ENCODE measurements at places on chromosomes 5 and 9.

GRCh38 chr5:54678737-54679136 lies 161.2 kb downstream of the SNX18 start:
- DNase-seq: no peak

DNA sequence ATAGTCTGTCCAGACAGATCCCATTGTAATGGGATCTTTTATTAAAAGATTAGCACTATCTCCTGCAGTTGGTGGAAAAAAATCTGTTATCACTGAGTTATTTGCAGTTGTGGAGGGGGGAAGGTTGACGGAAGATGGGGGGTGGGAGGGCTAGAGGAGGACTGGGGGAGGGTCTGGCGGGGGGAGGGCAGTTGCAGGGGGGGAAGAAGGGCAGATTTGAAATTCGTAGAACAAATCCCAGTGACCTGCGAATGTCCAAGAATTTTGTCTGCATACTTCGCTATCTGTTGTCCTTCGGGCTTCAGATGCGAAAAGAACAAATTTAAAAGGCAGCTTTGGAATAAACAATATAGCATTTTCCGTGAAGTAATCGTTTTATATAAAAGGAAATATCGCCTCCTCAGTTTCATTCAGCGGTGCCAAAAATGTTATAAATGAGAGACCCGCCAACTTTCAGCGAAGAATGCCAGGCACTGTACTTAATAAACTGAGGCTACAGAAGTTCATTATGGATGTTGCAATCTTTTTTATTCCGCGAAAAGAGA lies 1.3 kb upstream of the FST start:
- no peak for DNase-seq

DNA sequence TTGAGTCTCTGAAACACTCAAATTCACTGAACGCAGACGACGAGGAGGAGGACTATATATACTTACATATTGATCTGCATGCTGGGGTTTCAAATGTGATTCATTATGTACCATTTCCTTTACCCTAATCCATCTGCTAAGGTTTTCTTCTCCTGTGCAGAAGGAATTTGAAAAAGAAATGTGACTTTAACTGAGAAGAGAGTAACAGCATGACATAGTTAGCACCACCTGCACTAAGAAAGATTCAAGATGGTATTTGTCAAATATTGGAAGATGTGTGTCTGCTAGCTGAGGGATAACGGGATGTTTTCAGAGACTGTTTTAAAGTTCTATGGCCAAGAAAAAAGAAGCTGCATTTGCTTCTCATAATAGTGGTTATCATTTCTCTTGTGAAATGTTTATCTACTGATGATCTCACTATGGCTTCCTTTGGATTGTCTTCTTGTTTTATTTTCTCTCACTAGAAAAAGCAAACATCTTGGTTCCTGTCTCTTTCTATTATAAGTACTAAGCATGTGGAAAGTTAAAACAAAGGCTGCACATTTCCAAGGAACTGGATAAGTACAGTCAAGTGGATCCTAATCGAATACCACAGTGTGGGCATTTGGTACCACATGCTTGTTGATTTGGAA lies 89.8 kb upstream of the TLE4 start:
- DNase-seq: no peak

- no peak for DNase-seq
Observed at GRCh38 chr9:28389411-28389810, 816.1 kb upstream of the C9orf72 start.

GRCh38 chr5:37721447-37721871 lies 118.4 kb downstream of the GDNF start:
- DNase-seq: peak; percentile 36

GRCh38 chr9:21833090-21833801 lies 30.8 kb downstream of the MTAP start:
- no peak for DNase-seq

- DNase-seq: peak; percentile 40
Observed at GRCh38 chr5:142548739-142549275, 137.1 kb downstream of the FGF1 start.

DNA sequence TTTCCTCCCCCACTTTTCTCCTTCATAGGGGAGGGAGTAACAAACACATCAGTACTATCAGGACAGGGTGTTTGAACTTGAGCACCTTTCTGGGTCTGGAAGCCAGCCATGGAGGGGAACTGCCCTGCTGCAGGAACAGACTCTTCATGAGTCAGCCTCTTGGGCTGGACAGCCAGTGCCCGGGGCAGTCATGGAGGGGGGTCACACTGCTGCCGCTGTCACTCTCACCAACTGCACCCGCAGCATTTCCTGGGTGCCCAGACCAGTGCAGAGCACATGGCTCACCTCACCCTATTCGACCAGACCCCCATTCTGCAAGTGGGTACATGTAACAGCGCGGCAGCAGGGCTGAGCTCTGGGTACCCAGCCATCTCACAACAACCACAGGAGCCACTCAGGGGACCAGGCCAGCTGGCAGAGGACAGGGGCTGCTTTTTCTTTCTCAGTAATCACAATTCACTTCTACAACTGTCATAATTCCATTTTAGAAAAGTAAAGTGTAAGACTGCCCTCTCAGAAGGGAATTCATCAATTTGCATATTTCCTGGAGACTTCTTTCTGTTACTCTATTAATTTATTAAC lies 118.4 kb downstream of the CTNND2 start:
- no peak for DNase-seq

DNA sequence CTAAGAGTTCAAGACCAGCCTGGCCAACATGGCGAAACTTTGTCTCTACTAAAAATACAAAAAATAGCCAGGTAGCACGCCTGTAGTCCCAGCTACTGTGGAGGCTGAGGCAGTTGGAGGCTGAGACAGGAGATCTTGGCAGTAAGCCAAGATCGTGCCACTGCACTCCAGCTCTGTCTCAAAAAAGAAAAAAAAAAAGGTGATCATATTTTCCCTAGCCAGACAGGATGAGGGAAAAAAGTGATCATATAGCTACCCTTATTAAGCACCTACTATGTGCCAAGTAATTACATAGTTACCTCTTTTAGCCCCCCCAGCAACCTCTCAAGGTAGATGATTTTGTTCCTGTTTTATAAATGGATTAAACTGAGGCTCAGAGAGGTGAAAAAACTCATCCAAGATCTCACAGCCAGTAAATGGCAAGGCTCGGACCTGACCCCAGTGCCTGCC lies 18.1 kb upstream of the RPL26L1 start:
- no peak for DNase-seq

- no peak for DNase-seq
Observed at GRCh38 chr5:116514421-116514970, 60.1 kb downstream of the SEMA6A start.

- DNase-seq: no peak
Observed at GRCh38 chr5:9288234-9288633, 257.6 kb downstream of the SEMA5A start.

DNA sequence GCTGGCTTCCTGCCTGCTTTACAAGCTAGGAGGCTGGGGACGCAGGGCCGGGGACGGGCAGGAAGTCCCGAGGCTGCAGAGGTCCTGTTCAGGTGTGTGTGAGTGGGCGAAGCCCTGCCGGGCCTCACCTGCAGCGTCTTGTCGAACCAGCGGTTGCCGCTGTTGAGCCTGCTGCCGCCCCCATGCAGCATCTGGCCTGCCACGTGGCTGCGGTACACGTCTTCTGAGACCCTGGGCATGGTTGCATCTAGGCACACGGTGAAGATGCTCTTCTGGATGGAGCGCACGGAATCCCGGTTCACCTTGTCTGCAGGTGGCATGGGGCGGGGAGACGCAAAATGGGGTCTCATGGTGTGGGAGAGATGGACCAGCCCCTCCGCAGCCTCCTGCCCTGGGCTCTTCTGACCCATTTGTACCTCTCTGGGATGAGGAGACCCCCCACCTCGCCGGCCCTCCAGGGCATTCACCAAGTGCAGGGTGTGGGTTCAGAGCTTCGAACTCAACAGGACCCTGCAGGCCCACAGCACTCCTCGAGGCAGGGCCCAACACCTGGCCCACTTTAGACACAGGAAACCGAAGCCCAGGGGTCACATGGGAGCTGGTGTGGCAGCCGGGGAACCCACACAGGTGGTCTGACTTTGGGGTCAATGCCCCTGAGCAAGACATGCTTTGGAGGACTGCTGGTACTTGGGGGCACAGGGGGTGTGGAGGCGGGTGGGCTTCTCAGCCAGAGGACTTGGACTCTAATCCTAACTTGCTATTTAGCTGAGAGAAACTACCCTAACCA lies 10.0 kb downstream of the CRAT start:
- no peak for DNase-seq

- DNase-seq: no peak
Observed at GRCh38 chr9:75147638-75148037, 59.3 kb downstream of the OSTF1 start.

DNA sequence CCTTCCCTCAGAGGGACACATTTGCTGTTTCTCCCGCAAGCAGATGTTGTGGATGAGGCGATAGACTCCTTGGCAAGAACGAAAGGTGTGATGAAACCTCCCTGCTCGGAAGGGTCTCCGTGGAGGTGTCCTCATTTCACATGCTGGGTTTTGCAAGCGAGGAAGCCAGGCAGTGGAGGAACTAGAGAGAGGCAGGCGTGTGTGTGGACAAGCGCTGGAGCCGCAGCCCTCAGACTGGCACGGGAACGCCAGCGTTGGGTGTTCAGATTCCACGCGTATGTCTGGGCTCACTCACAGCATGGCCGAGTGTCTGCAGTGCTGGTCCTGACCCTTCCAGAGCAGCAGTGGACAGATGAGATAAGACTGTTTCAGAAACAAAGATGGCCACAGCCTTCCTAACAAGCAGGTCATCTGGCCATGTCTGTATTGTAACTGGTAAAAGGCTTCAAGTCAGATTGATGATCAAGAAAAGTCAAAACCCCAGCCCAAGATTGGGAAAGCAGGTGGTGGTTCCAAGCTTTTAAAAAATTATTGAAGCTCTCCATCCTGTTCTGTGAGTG lies 35.0 kb upstream of the NCS1 start:
- no peak for DNase-seq

GRCh38 chr5:67187006-67187715 lies 9.4 kb downstream of the CD180 start:
- DNase-seq: no peak

GRCh38 chr5:21125238-21125983 lies 1137.4 kb upstream of the CDH18 start:
- DNase-seq: no peak

DNA sequence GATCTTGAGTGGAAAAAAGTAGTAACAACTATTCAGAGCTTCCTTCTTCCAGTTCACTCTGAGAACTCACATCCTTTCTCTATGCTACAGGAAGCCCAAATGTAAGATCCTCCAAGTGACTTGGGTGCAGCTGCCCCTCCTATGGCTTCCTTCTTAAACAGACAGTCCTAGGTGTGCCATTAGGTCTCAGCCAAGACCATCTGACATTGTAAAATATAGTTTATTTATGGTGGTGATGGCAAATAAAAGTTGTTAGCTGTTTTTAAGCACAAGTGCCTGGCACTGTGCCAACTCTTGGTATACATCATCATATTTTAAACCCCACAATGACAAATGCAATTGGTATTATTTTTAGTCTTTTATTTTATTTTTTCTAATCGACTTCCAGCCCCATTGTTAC lies 58.1 kb downstream of the TMEM252 start:
- no peak for DNase-seq

GRCh38 chr5:134114886-134115805 lies 665 bp downstream of the TCF7 start:
- DNase-seq: peak; percentile 84

- DNase-seq: no peak
Observed at GRCh38 chr5:122300374-122300773, 11.7 kb upstream of the SNCAIP start.

DNA sequence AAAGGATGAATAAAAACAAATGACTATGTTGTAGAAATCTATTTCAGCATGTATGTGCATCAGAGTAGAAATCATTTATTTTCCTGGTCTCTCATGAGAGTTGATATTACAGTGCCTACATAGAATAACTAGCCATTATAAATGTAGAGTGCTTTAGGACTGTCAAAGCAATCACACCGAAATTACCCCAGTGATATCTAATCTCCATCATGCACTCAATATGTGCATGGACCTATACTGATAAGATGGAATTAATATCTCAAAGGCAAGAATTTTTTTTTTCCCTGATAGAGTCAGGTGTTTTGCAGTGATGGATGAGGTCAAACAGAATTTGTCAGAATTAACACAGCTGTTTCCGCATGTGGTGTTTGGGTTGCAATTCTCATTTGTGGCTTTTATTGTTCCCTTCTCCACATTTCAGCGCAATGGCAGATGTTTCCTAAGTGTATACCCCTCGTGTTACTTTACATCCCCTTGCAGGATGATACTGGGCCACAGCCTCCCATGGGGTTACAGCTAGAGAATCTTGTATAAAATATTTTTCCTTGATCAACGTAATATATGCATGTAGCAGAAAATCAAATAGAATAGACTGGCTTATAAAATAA lies 298.8 kb downstream of the RASEF start:
- no peak for DNase-seq

- no peak for DNase-seq
Observed at GRCh38 chr9:9747787-9748186, 865.0 kb downstream of the PTPRD start.

DNA sequence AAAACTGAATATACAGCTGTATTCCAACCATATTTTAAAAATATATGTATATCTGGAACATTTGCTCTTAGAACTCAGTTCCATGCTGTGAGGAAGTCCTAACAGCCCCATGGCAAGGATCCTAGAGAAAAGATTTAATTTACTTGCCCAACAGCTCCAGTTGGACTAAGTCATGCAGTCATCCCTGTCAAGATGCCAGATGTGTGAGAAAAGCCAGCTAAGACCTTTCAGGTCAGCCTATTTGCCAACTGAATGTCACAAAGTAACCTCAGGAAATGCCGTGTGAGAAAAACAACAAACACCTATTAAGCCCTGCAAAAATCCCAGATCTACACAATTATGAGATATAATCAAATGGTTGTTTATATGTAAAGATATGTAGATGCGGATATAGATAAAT lies 416.3 kb downstream of the NR2F1-AS1 start:
- DNase-seq: no peak

- DNase-seq: peak; percentile 45
Observed at GRCh38 chr9:76810377-76810957, 46.2 kb downstream of the PCA3 start.

- DNase-seq: no peak
Observed at GRCh38 chr5:158943569-158943968, 156.1 kb downstream of the EBF1 start.

DNA sequence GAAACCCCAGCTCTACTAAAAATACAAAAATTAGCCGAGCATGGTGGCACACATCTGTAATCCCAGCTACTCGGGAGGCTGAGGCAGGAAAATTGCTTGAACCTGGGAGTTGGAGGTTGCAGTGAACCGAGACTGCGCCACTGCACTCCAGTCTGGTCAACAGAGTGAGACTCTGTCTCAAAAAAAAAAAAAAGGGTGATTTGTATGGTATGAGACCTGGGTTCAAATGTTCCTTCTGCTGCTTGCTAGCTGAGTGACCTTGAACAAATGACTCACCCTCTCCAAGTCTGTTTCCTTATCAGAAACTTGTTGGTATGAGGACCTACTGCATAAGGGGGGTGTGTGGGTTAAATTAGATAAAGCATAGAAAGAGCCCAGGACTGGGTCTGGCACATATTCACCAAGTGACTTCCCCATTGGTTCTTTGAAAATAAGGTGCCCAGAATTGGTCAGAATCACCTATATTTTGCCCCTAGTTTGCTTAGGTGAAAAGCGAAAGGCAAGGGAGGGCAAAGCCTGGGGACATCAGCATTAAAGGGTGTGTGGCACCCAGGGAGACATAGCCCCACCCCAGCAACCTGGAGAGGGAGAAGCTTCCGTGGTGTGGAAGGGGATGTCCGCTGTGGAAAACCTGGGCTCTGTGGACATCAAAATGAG lies 9.9 kb downstream of the SLC25A25 start:
- no peak for DNase-seq
